ENCODE measurements at places on chromosomes 3 and 15.

DNA sequence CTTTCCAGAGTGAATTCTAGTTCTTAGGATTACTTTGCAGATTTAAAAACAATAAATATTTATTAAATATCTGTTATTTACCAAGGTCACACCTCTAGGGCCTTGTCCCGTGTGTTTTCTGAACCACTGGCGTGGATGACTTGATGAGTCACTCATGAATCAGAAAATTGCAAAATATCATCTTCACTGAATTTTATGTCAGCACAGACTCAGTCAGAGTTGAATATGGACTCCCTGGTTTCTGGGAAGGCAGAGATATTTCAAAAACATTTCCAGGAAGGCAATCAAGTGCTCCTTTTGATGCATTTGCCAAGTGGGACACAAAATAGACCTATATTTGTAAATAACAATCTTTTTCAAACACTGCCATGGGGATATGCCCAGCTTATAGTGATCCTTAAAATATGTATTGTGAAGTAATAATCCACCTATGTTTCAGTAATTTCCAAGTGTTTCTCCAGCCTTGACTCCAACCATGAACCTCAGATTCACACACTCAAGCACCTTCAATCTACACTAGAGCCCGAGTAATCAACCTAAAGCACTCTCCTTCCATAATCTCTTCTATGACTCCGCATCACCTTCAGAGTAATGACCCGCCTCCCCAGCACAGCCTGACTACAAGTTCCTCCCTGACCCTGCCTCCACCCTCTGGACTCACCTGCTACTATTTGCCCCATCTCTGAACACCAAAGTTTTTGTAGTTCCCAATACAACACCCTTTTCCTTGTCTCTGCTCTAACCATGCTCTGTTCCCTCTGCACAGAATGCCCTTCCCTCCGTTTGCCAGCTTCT lies 24.3 kb downstream of the DPH3 start:
- no peak for DNase-seq

DNA sequence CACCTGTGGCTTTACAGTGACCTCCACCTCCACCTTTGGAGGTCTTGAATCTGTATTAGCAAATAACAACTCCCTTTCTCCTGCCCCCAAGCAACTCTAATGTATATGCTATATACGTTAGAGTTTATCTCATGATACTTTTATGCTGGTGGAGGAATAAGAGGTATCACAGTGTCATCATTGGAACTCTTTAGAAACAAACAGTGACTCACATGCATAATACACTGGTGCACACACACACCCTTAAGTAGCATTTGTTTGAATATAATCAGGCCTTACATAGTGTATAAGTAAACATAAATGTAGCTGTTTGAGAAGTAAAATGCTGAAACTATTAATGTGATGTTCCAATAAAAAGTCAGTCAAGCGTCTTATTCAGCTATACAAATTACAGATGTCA lies 280.2 kb upstream of the C2CD4B start:
- no peak for DNase-seq

DNA sequence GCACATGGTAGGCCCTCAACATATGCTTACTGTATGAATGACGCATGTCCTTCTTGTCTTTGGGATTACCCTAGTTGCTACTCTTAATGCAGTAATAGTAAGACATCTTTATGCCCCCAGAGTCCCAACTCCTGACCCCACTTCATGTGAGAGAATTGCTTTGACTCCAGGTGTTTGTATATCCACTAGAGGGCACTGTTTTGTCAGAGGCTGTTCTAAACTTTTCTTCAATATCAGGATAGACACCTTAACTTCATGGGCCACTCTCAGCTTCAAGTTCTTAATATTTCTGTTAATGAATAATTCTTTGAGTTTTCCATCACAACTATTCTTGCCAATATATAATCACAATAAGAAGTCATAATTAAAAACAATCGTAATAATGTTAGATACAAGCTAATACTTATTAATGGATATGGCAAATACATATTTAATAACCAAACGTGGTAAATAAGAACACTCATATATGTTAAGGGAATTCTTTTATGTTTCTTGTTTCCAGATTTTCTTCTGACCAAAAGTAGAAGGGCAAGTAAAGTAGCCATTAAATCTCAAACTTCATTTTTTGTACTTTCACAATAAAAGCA lies 337.2 kb upstream of the DNAJC19 start:
- no peak for DNase-seq

- no peak for DNase-seq
These were observed 18.3 kb upstream of the NUDT16 start for GRCh38 chr3:131363275-131363674.

GRCh38 chr3:147649475-147649874 lies 240.3 kb downstream of the ZIC1 start:
- DNase-seq: no peak
